NCI-H2081 treated with DMSO at 0.1 percent for 48 hours (cell line): ENCODE measurements at places on chromosomes 11 and 22.
A peak's percentile ranks its signal among the peaks of the same experiment; 100 is the strongest.

- no peak for DNase-seq
Measured at GRCh38 chr22:23241562-23242472, 61.5 kb downstream of the BCR start.

DNA sequence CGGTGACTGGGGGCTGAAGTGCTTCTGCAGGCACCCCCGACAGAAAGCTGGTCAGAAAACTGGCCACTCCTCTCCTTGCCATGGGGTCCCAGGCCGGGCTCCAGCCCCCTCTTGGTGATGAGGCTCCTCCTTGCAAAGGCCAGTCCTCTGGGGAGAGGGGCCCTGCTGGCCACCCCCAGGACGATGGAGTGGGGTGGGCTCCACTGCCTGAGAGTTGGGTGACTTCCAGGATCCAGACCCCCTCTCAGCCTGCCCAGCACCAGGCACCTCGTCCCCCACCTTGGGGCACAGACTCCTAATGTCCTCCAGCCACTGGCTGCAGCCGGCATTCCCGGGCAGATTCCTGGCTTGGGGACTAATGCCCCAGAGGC lies 441 bp upstream of the RPS6KA4 start:
- DNase-seq = no peak

GRCh38 chr22:33851240-33851639 lies 69.0 kb downstream of the LARGE1 start:
- DNase-seq = no peak

DNA sequence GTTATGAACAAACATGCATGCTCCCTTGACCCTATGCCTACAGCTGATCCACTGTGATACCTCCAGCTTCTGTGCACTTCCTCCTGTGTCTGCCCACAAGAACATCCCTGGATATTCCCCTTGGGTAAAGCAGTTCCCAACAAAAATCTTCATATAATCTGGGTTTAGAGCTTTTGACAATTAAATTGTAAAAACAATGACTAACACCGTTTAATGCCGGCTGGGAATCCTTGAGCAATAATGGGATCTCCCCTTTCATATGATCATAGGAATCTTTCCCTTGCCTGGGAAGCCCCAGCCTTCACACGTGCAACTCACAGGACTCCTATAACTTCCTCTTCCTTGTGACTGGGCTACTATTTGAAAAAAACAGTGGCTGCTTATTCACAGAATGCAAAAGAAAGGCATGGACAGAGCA lies 6.3 kb upstream of the ZC3H12C start:
- DNase-seq = no peak

DNA sequence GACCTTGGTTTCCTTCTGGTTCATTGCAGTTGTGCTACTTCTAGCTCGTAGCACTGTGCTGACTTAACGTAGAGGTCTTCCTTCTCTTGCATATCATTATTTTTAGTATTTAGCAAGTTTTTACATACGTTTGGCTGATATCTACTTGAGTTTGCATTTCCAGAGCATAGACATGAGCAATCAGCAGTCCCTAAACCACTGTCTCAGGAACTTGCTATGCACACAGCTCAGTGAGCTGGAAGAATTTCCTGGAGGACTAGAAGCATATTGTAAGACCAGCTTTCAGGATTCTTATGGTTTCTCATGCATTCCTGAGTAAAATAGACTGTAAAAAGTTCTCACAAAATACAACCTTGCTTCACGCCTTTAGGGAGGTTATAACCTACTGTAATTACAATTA lies 226.7 kb upstream of the PDGFD start:
- DNase-seq = no peak

GRCh38 chr11:132231656-132232347 lies 861.4 kb downstream of the NTM start:
- peak; percentile 99 for DNase-seq

DNA sequence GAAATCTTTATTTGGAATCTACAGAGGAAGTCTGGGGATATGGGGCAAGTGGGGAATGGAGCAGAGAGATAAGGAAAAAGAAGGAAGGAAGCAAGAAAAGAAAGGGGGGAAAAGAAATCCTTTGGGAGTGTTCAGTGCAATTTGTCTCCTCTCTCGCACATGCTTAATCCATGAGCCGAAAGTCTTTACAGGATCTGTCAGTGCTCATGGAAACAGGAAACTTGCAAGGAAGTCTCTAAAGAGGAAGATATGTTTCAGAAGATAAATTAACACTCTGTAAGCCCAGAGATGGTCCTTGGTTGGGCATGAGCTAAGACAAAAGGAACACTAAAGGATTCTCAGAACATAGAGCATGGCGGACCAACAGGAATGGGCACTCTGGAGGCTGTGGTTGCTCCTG lies 47.9 kb upstream of the FLI1 start:
- DNase-seq = no peak

DNA sequence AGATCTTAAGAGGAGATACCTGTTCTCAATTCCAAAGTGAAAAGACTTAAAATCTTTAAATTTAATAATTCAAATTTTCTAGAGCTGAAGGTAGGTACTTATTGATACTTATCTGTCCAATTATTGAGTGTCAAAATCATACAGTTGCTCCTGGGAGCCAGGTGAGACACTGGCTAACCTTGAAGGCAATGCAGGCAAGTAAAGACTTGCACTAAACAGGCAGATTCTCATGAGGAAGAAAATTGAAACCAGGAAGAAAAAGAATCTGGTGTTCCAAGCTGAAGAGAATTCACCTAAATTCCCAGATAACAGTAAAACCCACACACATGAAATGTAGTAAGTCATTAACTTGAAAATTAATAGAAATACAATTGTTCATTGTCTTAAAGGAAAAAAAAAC lies 30.3 kb downstream of the VSIG10L2 start:
- DNase-seq = no peak

- no peak for DNase-seq
Measured at GRCh38 chr11:72030472-72031045, 31.9 kb downstream of the IL18BP start.

GRCh38 chr22:24077416-24077815 lies 66.3 kb downstream of the CABIN1 start:
- no peak for DNase-seq

- DNase-seq = no peak
Measured at GRCh38 chr11:15775015-15775541, 581.3 kb downstream of the SOX6 start.

GRCh38 chr11:122803716-122804115 lies 34.6 kb upstream of the CRTAM start:
- no peak for DNase-seq

DNA sequence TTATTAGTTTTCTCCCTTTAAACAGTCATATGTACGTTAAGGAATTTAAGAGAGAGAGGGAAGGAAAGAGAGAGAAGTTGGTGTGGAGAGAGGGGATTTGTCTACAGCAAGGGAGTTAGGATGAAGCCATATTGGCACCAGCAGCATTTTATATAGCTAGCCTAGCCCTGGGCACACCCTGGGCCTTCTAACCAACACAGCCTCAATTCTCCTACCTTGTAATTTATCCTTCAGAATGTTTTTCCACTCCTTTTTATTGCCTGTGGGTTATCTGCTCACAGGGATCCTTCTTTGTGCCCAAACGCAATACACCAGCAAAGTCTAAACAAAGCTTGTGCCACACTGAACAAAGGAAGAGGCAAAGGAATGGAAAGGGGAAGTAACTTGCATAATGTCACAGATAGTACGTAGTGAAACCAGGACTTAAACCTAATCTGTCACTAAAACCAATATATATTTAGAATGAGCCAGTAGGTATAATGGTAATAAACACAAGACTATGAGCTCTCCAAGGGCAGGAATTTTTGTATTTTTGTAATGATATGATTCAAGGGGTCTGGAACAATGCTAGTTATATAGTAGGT lies 613.8 kb upstream of the TENM4 start:
- DNase-seq = no peak

DNA sequence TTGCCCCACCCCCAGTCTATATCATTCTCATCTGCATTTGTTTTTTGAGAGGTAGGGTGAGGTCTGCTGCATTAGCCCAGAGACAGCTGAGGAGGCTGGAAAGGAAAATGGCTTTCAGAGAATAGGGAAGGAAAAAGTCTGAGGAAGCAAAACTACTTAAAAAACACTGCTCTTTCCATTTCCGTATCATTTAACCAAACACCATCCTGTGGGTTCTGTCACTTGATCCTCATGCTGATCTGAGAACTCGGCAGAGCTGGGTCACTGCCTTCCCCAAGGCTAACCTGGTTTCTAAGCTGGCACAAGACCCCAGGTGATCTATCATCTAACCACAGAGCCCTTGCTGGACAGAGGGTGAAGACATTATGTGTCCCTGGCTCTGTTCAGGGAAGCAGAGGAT lies 1.2 kb downstream of the FOLR2 start:
- DNase-seq = no peak

DNA sequence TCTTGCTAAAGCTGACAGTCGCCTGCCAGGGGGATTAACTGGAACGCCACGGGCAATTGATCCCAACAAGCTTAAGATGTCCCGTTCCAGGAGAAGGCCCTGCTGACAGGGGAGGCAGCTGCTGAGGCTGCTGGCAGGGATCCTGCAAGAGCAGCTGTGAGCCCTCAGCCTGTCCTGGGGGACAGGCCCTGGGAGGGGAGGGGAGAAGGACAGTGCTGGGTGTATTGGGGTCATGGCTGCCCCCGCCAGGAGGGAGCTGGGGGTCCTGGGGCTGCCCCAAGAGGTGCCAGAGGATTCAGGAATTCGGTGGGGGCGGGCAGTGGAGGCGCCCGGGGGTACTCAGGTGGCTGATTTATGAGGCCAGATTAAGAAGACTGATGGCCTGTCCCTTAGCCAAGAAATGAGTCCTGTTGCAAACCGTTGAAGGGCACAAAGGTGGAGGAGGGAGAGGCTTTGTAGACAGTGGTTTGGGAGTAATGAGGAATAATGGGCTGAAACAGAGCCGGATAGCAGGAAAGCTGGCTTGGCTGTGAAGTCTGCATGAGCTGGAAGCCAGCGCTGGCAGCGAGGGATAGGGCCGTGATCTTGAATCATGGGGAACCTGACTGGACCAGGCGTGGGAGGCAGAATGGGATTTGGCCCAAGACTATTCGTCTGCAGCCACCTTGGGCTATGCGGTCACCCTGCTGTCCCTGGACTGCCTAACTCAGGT lies 133.5 kb downstream of the CACNA1I start:
- no peak for DNase-seq

GRCh38 chr11:116984589-116984988 lies 113.6 kb downstream of the SIK3 start:
- DNase-seq = no peak

DNA sequence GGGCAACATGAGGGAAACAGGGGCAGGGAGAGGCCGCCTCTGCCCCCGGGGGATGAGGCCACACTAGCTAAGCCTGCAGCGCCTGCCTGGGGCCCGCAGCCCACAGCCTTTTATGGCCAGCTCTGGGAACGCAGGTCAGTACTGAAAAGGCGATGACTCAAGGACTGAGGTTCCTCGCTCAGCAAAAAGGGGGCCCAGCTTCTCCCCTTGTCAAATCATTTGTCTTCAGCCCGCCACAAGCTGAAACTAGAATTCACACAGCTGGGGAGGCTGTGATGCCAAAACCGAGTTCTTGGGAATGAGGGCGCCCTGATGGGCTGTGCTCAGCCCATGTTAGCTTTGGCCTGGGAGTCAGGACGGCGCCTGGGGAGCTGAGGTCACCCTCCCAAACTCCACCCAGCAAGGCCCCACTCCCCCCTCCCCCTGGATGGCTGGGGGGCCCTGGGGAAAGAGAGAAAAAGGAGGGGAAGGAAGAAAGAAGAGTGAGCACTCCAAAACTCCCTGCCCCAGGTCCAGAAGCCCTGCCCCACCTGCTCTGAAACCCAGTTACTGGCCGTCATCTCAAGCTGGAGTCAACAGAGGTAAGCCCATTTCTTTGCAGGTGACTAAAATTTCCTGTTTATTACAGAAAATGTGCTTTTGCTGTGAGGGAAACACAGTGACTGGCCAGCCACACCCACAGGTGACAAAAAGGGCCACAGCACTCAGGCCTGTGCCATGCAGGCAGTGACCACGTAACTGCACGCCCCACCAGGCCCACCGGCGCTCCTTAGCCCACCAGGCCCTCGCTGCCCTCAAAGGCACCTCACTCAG lies 13.7 kb downstream of the EHD1 start:
- DNase-seq = no peak

GRCh38 chr11:106017093-106017492 lies 4.9 kb downstream of the MSANTD4 start:
- DNase-seq = no peak

GRCh38 chr11:58774164-58774593 lies 42.4 kb upstream of the GLYAT start:
- DNase-seq = no peak

- no peak for DNase-seq
Measured at GRCh38 chr22:36325154-36326031, 62.4 kb downstream of the MYH9 start.

- no peak for DNase-seq
Measured at GRCh38 chr22:25085930-25086901, 113.4 kb upstream of the CRYBB3 start.

- no peak for DNase-seq
Measured at GRCh38 chr11:108319541-108320145, 96.8 kb downstream of the ATM start.

GRCh38 chr22:26464312-26464711 lies 19.3 kb downstream of the HPS4 start:
- no peak for DNase-seq

GRCh38 chr22:23769321-23769965 lies 1.7 kb upstream of the CHCHD10 start:
- no peak for DNase-seq

- no peak for DNase-seq
Measured at GRCh38 chr11:705646-706438, at the start of gene EPS8L2. Gene EPS8L2 (plus strand): TSS chr11:706231. CDS start chr11:709408, 3,177 bp downstream.

DNA sequence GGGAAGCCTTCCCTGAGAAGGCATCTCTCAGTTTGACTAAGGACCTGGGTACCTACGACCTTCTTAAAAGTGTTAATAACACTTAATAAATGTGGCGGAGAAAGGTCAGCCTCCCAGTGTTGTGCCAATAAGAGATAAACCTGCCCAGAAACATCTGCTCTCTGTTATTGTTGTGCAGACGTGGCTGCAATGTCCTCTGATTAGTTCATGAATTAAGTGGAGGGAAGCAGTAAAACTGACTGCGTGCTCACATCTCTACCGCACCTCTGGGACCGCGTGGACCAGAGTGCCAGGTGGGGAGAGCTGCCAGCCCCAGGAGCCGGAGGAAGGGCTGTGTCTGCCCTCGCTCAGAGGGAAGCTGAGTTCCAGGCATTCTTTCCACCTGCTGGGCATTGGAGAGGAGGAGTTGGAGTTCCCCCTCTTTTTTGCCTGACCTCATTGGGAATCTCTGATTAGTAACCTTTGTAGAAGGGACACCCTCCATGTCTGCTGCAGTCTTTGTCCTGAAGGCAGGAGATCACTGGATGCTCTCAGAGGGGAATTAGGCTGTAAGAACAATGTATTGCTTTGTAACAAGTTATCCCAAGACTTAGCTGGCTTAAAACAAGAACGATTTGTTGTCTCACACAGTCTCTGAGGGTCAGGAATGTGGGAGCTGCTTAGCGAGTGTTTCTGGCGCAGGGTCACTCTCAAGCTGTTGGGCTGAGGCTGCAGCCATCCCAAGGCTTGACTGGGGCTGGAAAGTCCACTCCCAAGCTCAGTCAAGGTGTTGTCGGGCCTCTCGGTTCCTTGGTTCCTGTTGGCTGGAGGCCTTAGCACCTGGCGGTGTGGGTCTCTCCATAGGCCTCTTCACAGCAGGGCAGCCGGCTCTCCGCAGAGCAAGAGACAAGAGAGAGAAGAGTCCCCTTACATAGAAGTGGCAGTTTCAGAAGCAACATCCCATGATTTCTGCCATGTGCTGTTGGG lies 247.6 kb upstream of the TBCEL start:
- no peak for DNase-seq

- no peak for DNase-seq
Measured at GRCh38 chr22:30694171-30694639, 469 bp upstream of the OSBP2 start.

- DNase-seq = no peak
Measured at GRCh38 chr11:75430714-75431532, 2.1 kb downstream of the KLHL35 start.

- DNase-seq = no peak
Measured at GRCh38 chr22:49132009-49132408, 695.7 kb downstream of the BRD1 start.
